ENCODE measurements at places on chromosomes 2 and 18.

DNA sequence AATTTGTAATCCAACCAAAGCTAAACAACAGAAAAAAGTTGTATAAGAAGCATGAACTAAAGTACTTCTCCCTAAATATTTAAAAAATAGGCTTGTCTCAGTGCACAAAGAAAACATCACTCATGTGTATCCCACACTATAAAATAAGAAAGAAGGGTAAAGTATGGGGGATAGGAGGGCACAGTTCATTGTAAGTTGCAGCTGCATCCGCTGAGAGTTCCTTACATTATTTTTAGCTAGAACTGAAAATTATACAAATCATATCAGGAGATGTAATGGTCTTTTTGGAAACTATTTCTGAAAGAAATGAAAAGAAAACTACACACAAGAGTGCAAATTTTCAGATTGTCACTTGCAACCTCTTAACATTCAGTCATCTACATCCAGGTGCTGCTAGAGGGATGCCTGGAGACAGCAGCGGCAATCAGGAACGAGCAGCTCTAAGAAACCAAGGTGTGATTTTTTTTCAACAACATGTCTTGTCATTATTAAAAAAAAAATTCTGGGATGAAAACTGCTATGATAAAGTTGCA lies 273.6 kb downstream of the ASXL3 start:
- no peak for DNase-seq

DNA sequence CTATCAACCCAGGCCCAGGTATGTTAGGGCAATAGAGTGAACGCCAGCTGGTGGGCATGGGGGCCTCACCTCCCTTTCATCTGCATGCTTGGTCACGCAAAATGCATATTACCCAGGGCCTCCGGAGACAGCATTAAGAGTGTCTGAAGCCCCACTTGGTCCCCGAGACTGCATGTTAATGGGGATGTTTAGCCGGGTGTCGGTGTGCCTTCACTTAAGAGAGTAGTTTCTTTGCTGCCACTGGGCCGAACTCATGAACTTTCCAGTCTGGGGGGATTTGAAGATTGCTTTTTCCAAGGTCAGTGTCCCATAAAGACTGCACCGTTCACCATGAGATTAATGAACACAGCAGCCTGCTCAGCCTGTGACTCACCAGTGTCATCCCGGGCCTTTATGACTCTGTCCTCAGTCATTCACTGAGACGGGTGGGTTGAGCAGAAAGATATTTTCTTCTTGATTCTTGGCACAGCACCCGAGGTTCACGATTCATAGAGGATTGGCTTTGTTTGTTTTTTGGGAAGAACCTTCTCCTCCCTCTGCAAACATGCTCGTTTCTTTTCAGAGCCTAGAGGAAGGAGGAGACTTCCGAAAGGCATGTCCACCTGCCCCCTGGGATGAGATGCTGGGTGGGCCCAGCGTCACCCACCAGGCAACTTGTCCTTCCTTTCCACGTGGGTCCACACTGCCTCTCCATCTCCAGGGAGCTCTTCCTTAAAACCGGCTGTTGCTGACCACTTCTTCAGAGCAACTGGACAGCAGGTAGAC lies 199.1 kb downstream of the GLI2 start:
- DNase-seq: no peak

- DNase-seq: no peak
Observed at GRCh38 chr2:74081030-74081762, 66.5 kb downstream of the BOLA3 start.

- DNase-seq: no peak
Observed at GRCh38 chr2:59342166-59342565, 1101.0 kb upstream of the FANCL start.

GRCh38 chr2:168603439-168603961 lies 147.4 kb downstream of the CERS6 start:
- no peak for DNase-seq

DNA sequence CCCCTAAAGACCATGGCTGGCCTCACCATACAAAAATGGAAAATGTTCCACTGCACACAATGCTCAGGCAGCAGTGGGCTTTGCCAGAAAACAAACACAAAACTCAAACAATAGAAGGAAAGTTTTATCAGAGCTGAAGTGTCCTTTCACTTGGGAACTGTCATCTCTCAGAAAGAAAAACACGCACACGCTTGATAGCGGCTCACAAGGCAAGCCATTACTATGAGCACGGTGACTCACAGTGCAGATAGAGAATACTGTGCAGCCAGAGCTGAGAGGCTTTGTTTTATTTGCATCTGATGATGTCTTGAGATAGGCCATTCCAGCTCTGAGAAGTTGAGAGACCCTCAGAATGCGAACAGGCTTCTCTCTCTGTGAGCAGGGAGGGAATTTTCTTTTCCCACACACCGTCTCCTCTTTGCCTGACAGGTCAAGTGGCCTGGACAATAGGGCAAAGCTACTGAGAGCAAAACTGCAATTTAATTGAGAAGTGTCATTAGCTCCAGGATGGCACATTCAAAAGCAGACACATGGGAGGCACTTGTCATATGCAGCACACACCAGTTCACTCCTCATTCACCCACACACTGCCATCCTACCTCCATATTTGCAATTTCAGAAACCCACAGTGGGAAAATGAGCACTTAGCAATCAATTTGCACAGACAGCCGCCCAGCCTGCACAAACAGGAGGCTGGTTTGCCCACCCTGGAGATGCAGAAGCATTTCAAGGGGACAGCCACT lies 236.6 kb downstream of the SS18 start:
- no peak for DNase-seq

- DNase-seq: no peak
Observed at GRCh38 chr2:106995556-106995955, 109.6 kb upstream of the ST6GAL2 start.

- DNase-seq: no peak
Observed at GRCh38 chr2:176852667-176853066, 359.9 kb upstream of the HNRNPA3 start.

- no peak for DNase-seq
Observed at GRCh38 chr18:45901654-45902210, 65.4 kb downstream of the EPG5 start.

DNA sequence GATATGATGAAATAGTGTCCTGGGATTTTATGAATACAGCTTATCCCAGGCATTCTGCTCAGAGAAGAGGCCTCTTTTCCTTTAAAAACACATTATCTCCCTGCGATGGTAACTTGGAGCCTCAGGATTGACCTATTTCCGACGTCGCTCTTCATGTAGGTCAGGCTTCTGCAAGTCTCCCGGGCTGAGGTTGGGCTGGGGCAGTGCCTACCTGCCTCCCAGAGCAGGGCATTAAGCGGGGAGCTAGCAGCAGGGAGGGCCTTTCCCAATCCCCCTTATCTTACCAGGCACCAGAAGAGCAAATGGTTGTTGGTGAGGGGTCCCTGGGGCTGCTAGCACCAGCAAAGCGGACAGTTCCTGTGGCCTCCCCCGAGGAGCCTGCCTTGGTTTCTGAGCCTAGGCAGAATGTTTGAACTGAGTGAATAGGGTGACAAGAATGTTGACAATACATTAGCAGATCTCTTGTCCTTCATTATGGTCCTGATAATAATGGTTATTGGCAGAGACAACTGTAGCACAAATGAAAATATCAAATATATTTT lies 60.2 kb downstream of the TRPM8 start:
- DNase-seq: no peak

- DNase-seq: no peak
Observed at GRCh38 chr2:203427061-203427460, 98.9 kb downstream of the ABI2 start.

DNA sequence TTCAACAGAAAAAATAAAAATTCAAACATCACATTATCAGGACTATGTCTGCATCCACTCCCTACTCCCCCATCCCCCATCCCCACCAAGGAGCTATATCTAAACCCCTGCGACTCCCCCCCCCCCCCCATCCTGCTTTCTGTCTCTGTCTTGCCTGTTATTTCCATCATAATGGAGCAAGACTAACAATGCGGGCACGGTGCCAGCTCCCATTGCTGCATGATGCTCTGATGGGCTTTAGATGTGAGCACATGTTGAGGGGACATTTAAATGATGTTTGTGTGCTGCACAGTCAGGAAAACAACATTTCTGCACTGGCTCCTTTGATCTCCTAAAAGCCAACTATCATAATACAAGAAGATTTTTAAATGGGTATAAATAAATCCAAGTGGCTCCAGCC lies 644.2 kb upstream of the SETBP1 start:
- DNase-seq: no peak

GRCh38 chr2:182866095-182866460 lies 359 bp downstream of the FRZB start:
- no peak for DNase-seq

DNA sequence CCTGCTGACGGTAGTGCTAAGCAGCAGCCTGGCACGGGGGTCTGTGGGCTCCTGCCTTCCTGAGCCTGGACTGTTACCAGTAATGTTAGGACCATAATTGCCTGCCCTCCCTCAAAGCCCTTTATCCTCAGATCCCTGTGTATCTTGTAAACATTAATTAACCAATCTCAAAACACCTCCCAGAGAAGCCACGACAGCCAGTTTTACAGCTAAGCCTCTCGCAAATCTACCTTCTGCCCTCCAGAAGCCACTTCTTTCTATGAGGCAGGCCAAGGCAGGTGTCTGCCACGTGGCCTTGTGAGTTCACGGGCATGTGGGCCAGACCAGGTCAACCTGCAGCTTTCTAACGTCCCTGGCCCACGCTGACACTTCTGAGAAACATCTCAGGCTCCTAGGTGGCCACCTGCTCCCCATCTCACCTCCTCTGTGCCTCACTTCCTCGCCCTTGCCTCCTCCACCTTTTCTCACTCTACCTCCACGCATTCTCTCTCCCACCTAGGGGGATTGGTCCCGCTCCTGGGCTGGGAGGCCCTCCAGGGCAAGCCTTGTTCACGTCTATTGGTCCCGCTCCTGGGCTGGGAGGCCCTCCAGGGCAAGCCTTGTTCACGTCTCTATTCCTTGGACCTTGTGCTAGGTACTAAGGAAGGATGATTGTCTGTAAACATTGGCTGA lies 64.3 kb downstream of the EDAR start:
- no peak for DNase-seq

DNA sequence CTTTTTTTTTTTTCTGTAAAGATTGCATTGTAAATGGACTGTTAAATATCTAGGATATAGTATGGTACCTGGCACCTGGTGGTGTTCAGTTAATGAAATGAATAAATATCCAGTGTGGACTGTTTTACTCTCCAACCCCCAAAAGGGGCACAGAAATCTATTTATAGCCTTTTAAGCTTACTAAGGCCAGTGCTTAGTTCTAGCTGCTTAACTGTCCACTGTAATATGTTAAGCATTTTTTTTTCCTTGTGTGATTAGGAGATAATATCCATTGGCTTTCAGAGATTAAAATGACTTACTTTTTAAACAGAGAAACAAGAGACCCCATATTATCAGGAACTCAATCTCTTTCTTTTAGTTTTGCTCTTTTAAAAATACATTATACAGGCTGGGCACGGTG lies 84.4 kb downstream of the ZNF532 start:
- no peak for DNase-seq

GRCh38 chr2:72548081-72548764 lies 277.6 kb downstream of the EXOC6B start:
- DNase-seq: no peak

DNA sequence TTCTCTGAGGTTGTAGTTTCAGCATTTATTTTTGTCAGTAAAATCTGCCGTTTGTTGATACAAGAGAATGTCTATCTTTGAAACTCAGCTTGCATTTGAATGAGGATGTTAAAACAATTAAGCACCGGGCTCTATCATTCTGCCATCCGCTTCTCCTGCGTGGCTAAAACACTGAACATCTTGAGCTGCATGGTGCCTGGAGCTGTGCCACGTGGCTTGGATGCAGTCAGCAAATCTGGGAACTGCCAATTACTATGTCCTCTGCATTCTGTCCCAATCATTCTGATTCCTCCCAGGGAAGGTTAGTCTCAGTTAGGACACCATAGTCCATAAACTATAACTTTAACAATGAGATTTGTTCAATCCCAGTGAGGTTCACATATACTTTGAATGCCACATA lies 598.4 kb downstream of the FBXO15 start:
- DNase-seq: no peak

DNA sequence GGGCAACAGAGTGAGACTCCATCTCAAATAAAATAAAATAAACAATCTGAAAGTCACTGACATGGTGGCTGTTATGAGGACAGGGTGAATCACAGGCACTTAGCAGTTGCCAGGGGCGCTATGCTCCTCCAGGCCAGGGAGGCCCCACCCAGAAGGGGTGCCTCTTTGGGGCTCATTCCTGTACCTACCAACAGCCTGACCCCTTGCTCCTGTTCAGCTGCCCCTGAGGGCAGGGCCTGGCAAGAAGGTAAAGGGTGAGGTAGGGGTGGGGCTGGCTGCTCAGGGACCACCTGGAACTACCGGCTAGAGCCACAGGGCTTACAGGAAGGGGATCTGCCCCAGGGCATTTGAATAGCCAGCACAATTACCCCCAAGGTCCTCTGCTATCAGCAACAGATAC lies 60.3 kb downstream of the INPP5D start:
- DNase-seq: no peak

- DNase-seq: no peak
Observed at GRCh38 chr2:159009940-159010339, 41.5 kb downstream of the TANC1 start.

GRCh38 chr2:67671464-67672450 lies 274.6 kb downstream of the ETAA1 start:
- no peak for DNase-seq

DNA sequence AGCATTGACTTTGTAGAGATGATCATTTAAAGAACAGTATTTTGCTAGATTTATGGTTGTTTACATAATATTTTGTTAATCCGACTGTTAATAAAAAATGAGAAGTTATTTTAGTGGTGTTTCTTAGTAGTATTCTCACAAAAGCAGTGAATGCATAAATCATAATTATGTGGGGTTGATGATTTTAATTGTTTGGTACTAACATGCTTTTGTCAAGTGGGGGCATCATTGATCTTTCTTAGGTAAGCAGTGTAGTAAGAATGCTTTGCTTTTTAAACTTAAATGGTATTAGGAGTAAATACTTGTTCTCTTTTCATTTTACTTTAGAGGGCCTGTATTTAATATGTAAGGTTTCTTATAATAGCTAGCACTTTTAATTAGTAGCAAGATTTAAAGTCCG lies 109.2 kb upstream of the OTX1 start:
- no peak for DNase-seq

DNA sequence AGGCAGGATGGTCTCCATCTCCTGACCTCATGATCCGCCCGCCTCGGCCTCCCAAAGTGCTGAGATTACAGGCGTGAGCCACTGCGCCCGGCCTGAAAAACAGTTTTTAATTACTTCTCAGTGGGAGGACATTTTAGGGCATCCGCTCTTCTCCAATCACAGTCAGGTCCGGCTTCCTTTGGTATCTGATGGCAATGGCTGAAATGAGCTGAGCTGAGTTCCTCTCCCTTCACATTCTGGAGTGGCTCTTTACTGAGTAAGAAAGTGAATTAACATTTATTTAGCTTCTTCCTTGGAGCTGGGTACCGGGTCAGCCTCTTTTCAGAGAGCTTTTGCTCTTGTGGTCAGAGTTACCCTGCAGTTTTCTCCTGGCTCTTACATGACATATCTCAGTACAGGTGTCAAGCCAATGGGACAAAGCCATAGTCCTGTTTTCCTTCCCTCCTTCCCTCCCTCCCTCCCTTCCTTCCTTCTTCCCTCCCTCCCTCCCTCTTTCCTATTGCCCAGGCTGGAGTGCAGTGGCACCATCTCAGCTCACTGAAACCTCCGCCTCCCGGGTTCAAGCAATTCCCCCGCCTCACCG lies 1.1 kb upstream of the TTC27 start:
- DNase-seq: no peak

- no peak for DNase-seq
Observed at GRCh38 chr2:226702376-226702775, 97.2 kb downstream of the IRS1 start.

- no peak for DNase-seq
Observed at GRCh38 chr2:172287605-172288315, 139.6 kb upstream of the ITGA6 start.

Measured in stimulated activated CD4-positive, alpha-beta T cell treated with anti-CD3 and anti-CD28 coated beads, TNF-alpha, amount 100 ng/mL, for 4 hours (primary cell).